NCI-H446 (cell line): ENCODE measurements at places on chromosomes 1 and 21.

GRCh38 chr1:225748529-225748928 lies 29.1 kb upstream of the SRP9 start:
- DNase-seq = no peak

DNA sequence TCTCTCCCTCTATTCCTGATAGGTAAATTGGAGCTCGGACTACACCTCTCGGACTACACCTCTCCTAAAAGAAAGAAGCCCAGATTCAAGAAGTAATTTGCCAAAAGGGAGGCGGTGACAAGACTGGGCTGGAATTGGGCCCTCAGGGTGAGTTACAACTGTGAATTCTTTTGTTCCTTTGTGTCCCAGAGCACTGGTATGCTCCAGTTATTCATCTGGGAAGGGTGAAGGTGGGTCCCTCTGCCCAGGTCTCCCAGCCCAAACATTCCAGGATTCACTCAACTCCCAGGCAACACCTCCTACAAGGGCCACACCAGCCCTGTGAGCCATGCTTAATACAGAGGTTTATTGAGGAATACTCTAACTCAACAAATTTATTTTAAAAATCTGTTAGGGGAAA lies 69.2 kb downstream of the LMX1A start:
- no peak for DNase-seq

DNA sequence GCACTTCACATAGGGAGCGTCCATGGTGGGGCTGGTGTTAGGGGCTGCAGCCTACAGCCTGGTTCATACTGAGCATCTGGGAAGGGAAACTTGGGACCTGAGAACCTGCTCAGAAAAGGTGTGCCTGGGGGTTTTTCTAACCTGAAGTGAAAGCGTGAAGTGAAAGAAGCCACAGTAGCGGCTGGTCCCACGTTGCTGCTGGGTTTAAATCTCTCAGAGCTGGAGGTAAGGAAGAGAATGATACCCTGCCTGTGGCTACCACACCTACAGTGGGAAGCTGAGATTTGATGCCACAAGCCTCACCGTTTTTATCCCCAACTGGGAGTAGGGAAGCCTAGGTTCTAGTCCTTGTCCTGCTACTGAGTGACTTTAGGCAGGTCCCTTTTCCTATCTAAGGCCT lies 21.0 kb upstream of the FUCA1 start:
- DNase-seq = no peak

- DNase-seq = no peak
These were observed 10.1 kb upstream of the ELAVL4 start for GRCh38 chr1:50098591-50099021.

GRCh38 chr1:212777151-212777550 lies 14.4 kb downstream of the NSL1 start:
- no peak for DNase-seq

GRCh38 chr21:14403681-14404318 lies 20.9 kb upstream of the HSPA13 start:
- DNase-seq = no peak

DNA sequence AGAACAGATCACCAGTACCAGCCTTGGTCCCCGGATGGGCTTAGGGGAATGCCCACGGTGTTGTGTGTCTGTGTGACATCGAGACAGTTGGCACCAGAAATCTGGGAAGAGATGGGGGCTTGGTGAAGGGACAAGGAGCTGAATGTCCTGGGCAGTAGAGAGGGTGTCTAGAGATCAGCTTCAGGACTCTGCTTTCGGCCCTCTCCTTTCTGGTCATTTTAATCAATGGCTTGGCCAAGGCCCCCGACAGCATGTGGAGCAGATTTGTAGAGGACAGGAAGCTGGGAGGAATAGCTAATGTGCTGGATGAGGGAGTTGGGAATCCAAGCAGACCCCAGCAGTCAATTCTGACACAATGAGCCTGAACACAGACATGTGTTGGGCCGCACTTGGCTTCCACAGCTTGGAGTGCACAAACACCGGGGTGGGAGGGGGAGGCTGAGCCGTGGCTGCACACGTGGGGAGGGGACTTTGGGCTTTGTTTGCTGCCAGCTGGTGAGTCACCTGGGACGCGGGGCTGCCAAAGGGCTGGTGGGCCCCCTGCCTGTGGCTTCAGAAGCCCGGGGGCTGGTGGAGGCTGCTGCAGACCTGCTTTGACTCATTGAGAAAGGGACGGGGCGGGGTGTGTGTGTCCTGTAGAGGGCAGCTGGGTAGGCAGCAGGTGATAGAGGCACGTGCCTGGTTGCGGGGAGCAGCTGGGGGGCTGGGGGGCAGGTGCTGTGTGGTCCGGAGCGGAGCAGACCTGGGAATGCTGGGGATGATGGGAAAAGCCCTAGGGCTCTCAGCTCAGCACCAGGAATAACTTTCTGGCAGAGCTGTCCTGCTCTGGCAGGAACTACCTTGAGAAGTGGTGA lies 20.9 kb downstream of the SLC1A7 start:
- DNase-seq = peak; percentile 91

GRCh38 chr1:92804721-92805201 lies 19.9 kb upstream of the EVI5 start:
- no peak for DNase-seq

DNA sequence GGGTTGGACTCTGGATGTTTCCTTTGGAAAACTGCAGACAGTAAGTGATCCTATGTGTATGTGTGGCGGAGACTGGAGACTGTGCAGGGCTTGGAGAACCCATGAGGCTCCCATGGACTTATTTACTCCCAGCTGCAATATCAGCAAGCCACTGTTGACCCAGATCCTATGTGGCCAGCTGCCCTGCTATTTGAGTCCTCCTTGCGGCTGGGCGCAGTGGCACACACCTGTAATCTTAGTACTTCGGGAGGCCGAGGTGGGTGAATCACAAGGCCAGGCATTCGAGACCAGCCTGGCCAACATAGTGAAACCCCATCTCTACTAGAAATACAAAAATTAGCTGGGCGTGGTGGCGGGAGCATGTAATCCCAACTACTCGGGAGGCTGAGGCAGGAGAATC lies 83.5 kb downstream of the TLR5 start:
- no peak for DNase-seq

GRCh38 chr1:245810181-245810769 lies 655.5 kb downstream of the KIF26B start:
- no peak for DNase-seq

DNA sequence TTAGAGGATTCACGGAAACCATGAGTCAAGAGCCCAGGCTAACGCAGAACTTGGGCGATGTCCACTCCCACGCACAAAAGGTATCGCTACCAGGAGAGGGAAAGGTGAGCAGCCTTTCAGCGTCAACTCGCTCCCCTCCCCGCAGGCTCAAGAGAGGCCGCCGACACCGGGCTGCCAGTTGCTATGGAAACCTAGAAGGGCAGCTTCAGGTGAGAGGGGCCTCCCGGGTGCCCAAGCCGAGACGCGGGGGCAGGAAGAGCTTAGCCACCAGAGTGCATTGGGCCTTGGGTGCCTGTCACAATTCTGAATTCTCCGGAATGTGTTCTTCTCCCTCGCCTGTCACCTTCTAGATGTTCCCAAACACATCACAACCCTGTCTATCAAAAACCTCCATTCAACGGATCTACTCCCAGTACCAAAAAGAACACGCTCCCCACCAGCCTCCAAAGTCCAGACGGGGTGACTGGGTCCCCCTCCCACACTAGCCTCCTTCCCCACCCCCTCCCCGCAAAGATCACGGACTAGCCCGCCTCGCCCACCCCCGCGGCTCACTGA lies 694 bp downstream of the MEAF6 start:
- no peak for DNase-seq

DNA sequence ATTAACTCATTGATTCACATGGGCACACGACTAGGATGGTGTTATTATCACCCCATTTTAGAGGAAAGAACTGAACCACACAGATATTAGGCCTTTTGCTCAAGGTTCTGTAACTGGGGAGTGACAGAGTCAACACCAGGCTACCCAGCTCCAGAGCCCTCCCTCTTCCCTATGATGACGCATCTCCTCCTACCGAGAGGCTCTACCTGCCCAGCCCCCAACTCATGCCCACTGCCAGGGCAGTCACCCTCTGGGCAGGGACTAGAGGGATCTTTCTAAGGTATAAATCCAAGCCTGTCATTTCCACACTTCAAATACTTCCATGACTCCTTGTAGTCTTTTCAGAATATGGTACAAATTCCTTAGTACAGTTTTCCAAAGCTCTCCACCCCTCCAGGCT lies 171.3 kb downstream of the GRIK3 start:
- DNase-seq = no peak

DNA sequence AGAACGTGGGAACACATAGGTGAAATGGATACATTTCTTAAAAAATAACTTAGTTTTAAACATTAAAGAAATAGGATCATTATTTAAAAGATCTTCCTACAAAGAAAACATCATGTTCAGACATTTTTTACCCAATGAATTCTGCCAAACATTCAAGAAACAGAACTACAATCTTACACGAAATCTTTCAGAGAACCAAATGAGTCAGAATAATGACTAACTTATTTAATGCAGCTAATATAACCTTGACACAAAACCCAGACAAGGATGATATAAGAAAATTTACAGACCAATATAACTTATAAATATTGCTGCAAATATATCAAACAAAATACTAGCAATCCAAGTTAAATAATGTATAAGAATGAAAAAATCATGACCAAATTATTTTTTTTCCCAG lies 220.1 kb upstream of the KCNK2 start:
- DNase-seq = no peak

DNA sequence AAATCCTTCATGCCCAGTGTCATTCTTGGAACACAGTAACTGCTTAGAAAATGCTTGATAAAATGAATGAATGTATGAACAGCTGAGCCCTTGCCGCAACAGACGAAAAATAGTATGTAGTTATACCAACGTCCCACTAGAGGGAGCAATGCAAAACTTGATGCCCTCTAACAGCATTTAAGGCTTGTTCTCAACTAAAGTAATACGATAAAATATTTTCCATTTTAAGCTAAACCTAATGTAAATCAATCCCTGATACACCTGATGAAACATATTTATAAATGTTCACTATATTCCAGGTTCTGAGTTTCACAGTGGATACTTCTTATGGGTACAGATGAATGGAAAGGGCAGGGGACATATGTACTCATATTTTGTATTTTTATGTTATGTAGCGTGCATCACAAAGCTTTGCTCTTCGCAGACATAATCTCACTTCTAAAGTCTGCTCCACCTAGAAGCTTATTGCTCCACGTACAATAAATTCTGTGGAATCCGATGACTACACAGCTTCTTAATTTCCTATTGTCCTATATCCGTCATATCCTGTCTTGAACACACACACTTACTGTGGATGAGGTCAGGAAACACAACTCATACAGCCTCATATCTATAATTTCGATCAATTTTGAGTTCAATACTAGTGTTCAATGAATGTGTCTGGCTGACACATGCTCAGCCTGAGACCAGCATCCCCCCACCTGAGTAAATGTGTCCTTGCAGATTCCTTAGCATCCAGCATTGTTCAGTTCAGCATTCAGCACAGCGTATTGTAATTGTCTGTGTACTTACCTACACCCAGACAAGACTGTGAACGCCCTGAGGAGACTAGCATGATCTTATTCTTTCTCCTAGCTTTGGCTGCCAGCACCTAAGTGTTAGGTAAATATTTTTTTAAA lies 4.4 kb upstream of the UTP25 start:
- peak; percentile 80 for DNase-seq

GRCh38 chr1:101356604-101357443 lies 120.0 kb downstream of the S1PR1 start:
- no peak for DNase-seq

- no peak for DNase-seq
These were observed 15.1 kb upstream of the PIGV start for GRCh38 chr1:26772687-26773086.

DNA sequence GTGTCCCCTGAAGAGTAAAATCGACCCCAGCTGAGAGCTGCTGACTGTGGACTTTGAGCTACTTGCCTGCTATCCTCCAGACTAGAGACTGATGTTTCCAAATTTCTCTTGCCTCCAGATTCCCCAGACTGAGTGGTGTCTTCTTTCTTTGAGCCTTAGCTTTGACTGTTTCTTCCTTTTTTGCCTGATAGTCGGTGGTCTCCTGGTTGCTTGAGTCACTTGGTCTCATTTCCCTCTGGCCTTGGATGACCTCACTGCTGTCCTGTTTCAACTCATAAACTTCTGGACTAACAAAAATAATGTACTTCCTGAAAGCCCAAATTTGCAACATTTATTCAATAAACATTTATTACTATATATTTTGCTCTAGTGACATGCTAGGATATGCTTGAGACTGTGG lies 52.9 kb upstream of the DIPK1A start:
- DNase-seq = no peak

DNA sequence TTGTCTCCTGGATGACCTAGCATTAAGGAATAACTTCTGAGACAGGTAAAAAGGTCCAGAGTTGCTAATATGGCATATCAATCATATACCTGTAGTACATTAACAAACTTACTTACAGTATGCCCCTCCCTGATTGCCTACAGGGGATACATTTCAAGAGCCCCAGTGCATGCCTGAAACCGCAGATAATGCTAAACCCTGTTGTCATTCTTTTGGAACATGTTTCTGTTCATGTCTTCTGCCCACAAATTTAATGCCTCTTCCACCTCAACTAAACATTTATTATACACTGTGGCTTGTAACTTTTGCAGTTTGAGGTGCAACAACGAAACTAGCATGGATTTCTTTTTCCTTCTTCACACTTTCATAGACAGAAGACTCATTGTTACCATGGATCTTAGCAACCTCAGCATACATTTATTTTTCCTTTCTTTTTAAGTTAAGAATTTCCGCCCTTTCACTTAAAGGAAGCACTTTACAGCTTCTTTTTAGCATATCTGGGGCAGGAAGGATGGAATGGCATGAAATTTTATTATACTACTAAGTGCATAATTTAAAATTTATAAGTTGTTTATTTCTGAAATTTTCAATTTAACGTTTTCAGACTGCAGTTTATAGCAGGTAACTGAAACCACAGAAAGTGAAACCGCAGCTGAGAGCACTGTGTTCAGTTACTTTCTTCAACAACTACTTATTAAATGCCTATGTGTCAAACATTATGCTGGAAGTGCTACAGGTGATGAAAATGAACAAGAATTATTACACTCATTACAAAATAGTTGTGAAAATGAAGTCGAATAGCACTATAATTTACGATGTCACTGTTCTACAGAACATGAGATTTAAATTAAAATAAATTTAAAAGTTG lies 25.3 kb downstream of the F13B start:
- DNase-seq = no peak

DNA sequence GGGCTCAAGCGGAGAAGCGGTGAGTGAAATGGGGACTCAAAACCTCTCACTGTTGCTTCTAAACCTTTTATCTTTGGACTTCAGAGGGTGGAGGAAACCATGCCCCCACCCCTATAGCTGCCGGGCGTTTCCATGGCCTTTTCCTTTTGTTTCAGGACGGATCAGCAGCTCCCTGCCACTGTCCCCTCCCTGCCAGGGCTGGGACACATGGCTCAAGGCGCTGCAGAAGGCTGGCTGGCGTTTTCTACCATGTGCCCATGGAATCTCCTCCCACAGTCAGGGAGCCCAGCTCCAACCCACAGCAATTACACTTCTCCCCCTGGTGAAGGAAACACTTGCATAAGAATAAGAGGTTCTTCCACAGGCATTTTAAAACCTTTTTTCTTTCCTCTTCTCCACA lies 812.7 kb downstream of the PLA2G4A start:
- DNase-seq = no peak

- DNase-seq = no peak
These were observed 655.0 kb downstream of the RWDD3 start for GRCh38 chr1:95888941-95889390.
